ENCODE measurements at places on chromosomes 4 and X.

DNA sequence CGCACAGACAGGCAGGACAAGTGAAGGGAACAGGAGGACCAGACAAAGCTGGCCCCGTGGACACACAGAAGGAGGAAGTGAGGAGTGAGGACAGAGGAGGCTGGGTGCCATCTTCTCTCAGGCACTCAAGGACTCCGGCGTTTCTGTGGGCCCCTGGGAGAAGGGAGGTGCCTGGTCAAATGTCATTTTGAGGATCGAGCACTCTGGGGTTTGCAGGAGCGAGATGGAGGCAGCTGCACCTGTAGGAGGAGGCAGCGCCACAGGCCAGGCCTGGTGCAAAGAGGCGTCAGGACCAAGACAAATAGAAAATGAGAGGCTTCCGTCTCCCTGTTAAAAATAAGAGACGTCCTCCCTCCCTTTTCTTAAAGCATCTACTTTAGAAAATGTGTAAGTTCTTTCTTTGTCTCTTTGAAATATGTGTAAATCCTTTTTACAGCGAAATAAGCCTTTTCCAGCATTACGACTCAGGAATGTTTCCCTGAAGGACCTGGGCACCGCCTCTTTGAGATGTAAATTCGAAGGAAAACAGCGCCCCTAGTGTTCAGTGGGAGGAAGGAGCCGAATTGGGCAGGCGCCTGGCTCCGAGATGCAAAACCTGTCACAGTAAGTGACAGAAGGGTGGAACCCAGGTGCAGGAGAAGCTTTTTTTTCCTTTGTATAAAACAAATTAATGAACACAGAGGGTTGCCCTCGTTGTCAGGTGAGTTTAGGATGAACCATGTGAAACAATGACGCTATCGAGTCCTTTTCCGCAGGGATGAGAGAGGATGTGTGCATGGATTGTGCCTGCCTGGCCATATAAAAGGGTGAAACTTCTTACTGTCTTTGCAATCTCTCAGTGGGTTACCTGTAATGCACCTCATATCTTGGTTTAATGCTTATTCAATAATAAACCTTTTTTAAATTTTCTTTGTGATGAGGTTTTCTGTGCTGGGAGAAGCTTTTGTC, 1.4 kb upstream of the C4orf50 start:
- DNase-seq, result peak; percentile 80

GRCh38 chrX:55710701-55711100, 6.8 kb upstream of the RRAGB start:
- no peak for DNase-seq

GRCh38 chrX:51862920-51863319, 30.5 kb upstream of the MAGED1 start:
- no peak for DNase-seq

- DNase-seq, result no peak
Measured at GRCh38 chr4:130722361-130722760, 1626.4 kb downstream of the C4orf33 start.

DNA sequence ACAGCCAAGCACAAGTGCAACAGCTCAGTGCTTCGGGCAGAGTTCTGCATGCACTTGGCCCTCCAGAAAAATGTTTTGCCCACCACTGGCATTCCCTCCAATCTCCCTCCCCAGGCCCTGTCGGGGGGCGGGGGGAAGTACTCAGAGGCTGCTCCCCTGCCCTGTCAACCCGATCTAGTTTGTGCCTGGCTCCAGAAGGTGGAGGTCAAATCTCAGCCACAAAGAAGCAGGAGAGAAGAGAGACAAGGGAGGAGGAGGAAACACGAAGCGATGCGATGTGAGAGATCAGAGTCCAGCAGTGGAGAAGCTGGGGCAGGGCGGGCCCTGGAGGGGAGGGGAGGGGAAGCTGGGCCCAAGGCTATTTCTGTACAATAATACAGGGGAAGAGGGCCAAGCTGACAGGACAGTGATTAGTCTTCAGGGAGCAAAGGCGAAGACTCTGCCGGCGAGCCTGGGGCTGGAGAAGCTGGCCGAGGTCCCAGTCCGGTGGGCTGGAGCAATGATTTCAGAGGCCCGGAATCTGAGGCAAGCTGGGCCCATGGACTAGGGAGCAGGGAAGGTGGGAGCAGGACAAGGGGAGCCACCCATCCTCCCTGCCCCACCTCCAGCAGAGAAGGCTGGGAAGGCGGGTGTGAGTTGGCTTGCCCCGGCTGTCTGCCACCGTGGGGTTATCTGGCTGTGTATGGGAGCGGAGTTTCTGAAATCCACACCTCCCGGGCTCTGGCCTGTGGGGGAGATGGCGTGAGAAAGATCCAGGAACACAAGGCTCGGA, 167.1 kb downstream of the EFNB1 start:
- DNase-seq, result peak; percentile 3

DNA sequence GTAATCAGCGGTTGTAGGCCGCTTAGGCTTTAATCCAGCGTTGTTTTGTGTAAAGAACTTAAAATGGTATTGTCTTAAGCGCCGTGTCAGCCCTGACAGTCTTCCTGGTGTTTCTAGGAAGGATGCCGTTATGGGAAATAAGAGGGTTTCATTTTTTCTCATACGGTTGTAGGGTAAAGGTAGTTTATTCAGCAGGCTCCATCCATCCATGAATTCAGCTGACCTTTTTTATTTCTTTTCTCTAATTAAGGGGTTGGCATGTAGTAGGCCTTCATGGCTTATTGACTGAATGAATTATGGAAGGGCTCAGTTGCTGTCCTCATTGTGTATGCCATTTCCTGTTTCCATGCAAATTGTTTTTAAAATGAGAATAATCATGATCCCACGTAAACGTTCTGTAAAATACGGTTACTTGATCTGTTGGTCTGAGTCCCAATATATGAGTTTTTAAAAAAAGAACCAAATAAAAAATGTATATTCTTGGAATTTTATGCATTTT, 693 bp downstream of the OCIAD1 start:
- DNase-seq, result no peak

GRCh38 chrX:110863883-110864282, 68.3 kb upstream of the CHRDL1 start:
- no peak for DNase-seq

- DNase-seq, result no peak
Measured at GRCh38 chr4:20086799-20087521, 164.7 kb upstream of the SLIT2 start.

DNA sequence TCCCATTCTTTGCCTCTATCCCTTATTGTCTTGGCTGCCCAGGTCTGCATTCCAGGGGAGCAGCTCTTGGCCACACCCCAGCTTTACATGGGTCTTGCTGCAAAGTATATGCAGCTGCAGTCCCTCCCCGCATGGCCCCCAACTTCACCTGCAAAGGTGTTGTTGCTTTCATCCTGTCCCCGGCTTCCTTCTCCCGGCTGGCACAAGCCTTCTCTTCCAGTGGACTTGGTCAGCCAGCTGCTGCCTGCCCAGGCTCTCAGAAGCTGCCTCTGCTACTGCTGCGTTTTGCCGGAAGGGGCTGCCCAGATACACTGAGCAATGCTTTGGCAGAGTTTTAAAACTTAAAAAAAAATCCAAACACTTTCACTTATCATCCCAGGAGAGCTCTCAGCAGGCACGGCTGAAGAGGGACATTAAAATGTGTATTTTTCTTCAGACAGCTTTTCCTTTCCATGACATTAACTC, 121.2 kb upstream of the PDLIM3 start:
- no peak for DNase-seq

GRCh38 chr4:186144946-186145569, 40.6 kb downstream of the FAM149A start:
- DNase-seq, result peak; percentile 40

- no peak for DNase-seq
Measured at GRCh38 chr4:109908731-109909130, 4.0 kb upstream of the EGF start.

- no peak for DNase-seq
Measured at GRCh38 chrX:153517946-153518834, 748 bp downstream of the ATP2B3 start.

- DNase-seq, result no peak
Measured at GRCh38 chr4:109994415-109994827, 81.7 kb downstream of the EGF start.

- DNase-seq, result no peak
Measured at GRCh38 chr4:103306870-103307375, 108.8 kb upstream of the CENPE start.

- DNase-seq, result no peak
Measured at GRCh38 chr4:6991249-6991648, 51.9 kb upstream of the TADA2B start.

GRCh38 chr4:69831270-69831627, 28.7 kb downstream of the SULT1E1 start:
- no peak for DNase-seq

DNA sequence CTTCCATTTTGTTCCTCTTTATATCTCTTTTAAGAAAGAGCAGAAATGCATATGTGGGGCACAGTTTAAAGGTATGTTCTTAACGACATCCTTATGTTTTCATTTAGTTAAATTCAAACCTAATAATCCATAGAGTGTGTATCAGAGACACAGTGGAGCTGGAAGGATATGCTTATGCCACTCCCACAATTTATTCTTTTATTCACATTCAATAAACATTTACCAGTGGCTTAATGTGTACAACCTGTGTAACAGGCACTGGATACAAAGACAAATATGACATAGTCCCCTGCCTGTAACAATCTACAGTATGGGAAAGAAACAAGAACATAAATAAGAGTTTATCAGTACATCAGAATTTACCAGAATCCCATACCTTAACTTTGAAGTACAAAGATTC, 22.4 kb upstream of the CORIN start:
- no peak for DNase-seq

GRCh38 chr4:924107-925096, 7.7 kb downstream of the GAK start:
- no peak for DNase-seq

DNA sequence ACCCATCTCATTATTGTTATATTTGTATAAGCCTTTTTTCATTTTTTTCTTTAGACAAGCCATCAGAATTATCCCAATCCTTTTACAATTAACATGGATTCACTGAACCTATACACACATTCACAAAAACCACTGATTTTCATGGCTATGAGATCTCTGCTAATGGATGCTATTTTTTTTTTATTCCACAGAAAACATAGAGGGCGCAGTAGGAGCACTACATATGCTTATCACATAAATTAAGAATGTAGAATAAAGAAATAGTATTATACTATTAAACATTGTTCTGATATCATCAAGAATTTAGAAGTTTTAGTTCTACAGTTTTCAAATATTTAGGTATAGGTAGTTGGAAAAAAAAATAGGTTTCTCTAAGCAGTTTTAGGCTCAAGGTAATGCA, 1477.4 kb downstream of the ARAP2 start:
- DNase-seq, result no peak

DNA sequence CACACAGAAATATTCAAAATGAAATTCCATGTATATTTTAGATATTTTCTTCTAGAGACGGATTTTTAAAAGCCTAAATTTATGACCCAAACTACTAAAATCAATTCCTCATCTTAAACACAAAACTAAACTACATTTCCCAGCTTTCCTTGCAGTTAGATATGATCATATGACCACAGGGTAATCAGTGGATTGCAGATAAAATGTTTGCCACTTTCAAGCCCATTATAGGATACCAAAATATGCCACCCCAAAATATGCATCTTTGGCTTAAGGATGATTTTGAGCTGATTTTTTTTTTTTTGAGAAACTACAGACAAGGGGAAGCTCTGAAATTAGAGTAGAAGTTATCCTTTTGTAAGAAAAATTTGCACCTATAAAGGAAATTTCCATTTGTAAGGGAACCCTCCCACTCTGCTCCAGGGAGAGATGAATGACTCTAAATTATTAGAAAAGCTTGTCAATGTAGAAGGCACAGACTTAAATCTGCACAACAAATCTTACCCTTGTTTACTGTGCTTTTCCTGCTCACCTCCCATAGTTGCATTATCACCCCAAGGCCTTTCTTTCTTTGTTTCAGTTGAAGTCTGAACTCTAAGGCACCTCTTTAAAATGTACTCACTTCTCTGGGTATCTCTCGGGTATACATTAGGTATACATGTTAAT, 503.0 kb downstream of the PDHA2 start:
- DNase-seq, result no peak

GRCh38 chr4:147583876-147584275, 33.3 kb upstream of the TMEM184C start:
- DNase-seq, result no peak

Measured in HEK293T (cell line).